ENCODE measurements at places on chromosomes 2 and 18.
A peak's percentile ranks its signal among the peaks of the same experiment; 100 is the strongest.

DNA sequence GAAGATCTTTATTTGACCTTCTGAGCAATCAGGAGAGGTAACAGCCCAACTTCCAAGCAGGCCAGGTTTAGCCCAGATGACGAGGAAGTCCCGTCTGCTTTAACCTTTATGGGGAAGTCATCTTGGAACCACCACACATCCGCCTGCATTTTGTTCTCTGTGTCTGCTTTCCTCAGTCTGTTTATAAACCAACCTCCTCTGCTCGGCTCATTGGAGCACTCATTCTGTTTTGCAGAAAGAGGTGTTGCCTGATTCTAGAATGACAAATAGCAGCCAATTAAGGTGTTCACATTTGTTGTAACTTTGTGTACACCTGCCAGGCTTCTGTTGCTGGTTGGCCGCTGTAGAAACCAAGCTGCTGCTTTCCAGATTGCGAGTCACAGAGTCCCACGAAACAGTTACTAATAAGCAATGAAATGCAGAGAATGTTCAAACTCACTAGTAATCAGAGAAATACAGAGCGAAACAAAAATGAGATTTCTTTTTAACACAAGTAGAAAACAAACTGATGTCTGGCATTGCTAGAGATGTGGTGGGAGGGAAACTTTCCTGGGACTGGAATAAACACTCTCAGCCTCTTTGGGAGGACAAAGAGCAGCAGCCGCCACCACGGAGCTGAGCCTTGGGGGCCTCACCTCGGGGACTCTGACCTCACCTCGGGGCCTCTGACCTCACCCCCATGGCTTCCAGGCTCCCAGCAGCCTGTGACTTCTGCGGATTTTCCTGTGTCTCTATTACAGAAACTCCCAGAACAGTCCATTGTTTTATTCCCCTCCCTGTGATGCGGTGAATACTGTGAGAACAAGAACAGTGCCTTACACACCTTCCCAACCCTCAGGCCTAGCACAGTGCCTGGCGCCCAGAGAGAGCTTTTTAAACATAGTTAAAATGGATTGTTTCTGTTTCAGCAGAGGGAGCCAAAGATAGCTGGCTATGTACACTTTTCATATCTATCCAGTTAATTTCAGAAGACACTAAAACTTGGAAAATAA is 64.0 kb downstream of the MBP start:
- DNase-seq = peak; percentile 59

DNA sequence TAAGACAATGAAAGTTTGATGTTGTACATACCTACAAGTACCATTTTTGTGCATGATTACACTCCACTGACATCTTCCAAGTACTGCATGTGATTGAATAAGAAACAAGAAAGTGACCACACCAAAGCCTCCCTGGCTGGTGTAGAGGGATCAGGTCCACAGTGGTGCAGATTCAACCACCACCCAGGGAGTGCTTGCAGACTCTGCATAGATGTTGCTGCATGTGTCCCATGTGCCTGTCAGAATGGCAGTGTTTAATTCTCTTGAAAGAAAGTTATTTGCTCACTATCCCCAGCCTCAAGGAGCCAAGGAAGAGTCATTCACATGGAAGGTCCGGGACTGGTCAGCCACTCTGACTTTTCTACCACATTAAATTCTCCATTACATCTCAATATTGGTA is 114.5 kb downstream of the MMADHC start:
- no peak for DNase-seq

DNA sequence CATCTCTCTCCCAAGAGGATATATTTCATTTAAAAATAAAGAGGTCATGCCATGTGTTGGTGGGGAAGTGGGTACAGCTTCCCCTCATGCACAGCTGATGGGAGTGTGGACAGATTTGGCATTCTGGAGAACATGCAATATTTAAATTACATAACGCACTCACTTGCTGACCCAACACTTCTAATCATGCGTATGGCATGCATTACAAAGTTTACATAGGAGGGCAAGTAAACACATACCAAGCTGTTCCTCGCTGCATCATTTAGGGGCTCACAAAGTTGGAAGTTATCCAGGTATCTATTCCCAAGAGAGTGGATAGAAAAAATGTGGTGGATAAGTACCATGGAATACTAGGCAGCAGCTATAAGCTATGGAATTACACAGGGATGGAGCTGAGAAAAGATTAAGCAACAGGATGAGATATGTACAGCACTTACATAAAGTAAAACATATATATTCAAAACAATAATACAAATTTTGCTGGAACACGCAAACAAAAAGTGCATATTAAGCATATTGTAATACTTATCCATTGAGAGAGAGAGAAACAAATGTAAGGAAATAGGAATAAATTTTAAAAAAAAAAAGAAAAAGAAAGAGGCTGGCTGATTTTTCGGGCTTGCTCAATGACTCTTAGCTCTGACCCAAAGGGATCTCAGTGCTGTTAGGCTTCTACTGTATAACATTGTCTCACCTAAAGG is 11.0 kb downstream of the CYP1B1 start:
- DNase-seq = peak; percentile 24

GRCh38 chr2:26691881-26692278 is 642 bp upstream of the KCNK3 start:
- no peak for DNase-seq

- no peak for DNase-seq
Measured at GRCh38 chr2:173395567-173396351, 41.1 kb downstream of the CDCA7 start.

DNA sequence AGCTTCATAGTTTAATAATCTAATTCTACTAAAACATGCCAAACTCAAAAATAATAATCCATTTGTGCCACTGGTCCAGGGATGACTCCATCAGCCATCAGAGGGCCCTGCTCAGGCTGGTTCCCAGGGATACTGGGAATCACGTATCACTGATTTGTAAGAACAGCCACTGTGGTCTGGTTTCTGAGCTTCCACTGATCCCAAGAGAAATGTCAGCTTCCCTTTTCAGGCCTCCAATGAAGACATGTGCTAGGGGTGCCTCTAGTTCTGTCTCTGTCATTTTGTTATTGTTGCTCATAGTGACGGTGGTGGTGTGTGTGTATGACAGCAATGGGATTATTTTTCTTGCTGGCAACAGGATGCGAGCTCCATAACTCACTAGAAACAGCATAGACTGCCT is 83.2 kb downstream of the CELF4 start:
- DNase-seq = no peak

GRCh38 chr2:166900700-166901099 is 12.4 kb downstream of the XIRP2 start:
- DNase-seq = peak; percentile 42

DNA sequence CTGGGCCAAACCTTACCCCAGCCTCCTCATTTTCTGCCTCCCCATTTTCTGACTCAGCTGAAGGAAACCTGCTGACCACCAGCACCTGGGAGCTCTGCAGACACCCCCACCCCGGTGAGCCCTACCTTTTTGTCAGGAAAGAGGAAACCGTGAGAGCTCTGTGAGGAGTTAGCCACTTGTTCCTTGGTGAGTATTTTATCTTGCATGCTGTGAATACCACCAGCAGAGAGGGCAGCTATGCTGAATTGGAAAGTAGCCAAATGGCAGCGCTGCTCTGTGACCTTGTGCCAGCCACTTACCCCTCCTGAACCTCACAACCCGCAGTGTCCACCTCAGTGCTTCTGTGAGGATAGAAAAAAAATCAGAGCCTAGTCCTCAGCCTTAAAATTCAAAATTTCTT is 2.5 kb downstream of the MPPE1 start:
- DNase-seq = no peak

DNA sequence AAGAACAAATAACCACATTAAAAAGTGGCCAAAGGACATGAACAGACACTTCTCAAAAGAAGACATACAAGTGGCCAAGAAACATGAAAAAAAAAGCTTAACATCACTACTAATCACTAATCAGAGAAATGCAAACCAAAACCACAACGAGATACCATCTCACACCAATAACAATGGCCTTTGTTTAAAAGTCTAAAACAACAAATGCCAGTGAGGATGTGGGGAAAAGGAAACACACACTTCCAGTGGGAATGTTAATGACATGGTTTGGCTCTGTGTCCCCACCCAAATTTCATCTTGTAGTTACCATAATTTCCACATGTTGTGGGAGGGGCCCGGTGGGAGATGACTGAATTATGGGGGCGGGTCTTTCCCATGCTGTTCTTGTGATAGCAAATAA is 147.1 kb downstream of the GALNT1 start:
- no peak for DNase-seq

- DNase-seq = no peak
Measured at GRCh38 chr2:228673876-228674554, 492.5 kb upstream of the SPHKAP start.

DNA sequence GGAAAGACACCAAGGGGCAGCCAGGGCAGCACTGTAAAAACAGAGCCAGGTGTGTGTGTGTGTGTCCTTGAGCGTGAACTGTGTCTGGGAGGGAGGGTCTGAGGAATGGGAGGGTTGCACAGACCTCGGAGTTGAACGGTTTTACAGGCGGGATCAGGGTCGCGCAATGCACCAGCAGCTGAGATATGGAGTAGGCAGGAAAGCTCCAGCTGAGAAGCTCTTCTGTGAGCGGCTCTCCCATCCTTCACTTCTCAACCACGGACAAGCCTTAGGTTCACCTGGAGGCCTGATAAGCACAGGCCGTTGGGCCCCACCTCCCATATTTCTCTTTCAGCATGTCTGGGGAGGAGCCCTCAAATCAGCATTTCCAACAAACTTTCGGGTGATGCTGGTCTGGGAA is 12.1 kb downstream of the SERTAD2 start:
- no peak for DNase-seq

- DNase-seq = peak; percentile 16
Measured at GRCh38 chr2:238106698-238107524, 6.8 kb downstream of the ESPNL start.

DNA sequence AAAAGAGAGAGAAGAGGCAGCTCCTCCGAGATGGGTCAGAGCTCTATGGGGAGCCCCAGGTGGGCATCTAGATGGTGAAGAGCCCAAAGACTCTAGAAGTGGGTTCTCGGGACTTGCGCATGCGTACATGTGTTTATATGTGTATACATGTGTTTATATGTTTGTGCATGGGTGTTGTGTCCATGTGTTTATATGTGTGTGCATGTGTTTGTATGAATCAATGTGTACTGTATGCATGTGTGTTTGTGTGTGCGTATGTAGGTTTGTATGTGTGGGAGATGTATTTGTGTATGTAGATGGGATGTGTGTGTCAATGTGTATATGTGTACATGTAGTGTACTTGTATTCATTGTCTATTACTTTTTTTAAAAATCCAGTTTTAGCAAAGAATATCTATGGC is 25.6 kb downstream of the DNPEP start:
- no peak for DNase-seq

- no peak for DNase-seq
Measured at GRCh38 chr2:167504695-167505094, 616.4 kb downstream of the XIRP2 start.

DNA sequence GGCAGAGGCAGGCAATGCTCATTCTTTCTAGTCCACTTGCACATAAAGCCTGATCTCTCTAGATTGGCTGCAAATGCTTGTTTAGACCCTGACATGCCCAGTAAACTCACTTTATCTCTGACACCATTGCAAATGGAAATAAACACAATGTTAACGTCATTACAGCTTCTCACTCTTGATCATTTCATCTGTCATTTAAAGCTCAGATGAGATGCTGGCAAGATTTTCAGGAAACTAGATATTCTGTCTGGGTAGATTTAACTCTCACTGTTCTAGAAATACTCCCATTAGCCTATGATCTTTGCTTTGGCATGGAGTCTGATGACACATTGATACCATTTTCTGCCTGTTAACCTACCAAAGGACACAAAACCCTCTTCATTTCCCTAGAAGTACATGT is 320.7 kb upstream of the HNRNPA3 start:
- DNase-seq = no peak

DNA sequence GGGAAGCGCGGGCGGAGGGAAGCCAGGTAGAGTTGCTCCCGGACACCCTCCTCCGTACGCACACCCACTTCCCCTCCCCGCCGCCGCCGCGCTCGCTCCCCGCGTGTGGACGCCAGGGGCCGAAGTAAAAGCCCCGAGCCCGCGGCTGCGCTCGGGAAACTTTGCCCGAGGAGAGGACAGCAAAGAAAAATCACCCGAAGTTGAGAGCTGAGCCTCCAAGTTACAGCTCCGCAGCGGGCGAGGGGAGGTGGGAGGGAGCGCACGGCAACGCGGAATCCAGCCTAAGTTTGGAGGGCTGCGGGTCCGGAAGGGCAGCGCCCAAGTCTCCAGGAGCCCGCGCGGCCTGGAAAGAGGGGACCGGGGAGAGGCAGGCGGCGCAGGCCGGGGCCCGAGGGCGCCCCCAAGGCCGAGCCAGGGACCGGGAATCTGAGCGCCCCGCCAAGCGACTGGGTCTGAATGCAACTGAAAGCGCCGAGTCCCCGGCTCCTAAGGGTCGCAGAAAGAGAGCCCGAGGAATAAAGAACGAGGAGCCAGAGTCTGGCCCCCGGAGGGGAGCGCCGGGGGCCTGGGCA is 706 bp upstream of the BCL11A start:
- DNase-seq = no peak

Data from EL (cell line).